ENCODE measurements at places on chromosomes 16 and 17.
A peak's percentile ranks its signal among the peaks of the same experiment; 100 is the strongest.

DNA sequence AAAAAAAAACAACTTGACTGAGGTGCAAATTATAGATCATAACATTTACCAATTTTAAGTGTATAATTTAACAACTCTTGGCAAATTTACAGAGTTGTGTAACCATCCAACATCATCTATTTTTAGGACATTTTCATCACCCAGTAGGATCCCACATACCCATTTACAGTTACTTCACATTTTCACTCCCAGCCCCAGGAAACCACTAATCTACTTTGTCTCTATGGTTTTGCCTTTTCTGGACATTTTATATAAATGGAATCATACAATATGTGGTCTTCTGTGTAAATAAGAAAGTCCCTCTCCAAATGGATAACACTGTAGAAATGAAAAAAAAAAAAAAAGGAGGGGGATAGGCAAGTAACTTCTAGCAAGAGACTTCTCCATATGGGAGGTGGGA, 26.1 kb upstream of the XYLT1 start:
- no peak for DNase-seq

DNA sequence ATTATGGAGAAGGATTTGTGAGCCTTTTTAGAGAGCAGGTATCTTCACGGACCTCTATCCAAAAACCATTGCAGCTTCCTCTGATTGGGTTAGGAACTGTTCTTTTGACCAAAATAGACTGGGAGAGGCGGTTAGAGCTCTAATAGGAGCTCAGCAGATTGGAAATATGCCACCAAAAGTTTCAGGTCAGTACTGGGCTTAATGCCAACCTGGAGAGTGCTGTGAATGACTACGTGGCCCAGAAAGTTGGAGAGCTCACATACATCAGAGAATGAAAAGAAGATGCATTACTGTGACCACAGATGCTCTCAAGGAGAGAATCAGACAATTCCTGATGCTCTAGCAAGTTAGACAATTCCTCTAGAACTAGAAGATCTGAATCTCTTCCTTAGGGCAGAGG, 86.5 kb downstream of the ABCA8 start:
- no peak for DNase-seq

DNA sequence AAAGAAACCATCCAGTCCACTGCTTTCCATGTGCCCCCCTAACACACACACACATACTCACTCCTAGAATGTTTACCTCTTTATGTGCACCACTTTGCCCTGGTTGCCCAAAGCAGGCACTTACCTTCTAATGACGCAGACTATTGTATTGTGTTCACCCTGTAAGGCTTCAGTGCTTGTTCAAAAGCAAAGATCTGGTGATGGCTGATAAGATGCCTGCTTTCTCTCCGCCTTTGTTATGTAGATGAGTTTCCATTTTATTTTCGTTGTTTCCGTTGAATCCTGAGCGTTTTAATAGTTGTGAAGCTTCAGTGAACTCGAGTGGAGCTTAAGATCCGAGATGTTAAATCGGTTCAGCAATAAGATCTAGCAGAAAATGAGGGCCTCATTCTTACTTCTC, 452.7 kb downstream of the TMEM114 start:
- no peak for DNase-seq

DNA sequence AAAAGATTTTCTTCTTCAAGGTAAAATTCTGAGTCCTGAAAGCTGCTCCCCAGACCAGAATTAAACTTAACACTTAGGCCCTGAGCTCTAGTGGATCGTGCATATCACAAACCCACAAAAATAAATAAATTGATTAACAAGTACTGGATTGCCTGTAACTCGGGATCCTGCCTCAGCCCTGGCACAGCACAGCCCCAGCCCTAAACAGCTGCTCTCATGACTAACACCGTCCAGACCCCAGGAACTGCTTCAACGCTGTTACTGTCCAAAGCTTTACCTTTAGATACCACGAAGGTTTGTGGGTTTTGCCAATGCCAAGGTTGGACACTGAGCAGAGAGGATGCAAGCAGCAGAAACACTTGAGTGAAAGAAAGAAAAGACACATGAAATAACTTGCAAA, 172.5 kb downstream of the COPRS start:
- no peak for DNase-seq

DNA sequence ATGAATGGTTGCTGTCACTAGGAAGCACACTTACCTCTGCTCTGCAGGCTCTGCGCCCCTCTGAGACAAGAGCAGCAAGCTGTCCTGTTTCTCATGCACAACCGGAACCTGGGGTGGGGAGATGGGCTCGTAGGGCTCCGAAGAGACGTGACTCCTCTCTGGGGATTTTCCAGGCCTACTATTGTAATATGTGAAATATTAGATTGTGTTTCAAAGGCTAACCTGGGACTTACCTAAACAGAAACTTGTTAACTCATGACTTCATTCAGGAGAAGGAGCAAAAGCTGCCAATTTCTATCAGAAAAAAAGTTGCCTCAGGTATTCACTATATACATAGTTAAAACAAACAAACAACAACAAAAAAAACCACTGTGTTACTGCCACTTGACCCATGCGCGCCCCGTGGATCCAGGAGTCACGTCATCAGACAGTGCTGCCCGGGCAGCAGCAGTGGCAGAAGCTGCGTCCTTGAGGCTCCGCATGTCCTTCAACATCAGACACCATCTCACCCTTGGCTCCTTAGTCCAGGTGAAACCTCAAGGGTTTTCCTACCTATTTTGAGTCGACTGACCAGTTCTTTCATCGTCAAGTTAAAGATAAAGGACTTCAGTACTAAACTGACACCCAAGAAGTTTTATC, 49.3 kb downstream of the TTC19 start:
- no peak for DNase-seq

DNA sequence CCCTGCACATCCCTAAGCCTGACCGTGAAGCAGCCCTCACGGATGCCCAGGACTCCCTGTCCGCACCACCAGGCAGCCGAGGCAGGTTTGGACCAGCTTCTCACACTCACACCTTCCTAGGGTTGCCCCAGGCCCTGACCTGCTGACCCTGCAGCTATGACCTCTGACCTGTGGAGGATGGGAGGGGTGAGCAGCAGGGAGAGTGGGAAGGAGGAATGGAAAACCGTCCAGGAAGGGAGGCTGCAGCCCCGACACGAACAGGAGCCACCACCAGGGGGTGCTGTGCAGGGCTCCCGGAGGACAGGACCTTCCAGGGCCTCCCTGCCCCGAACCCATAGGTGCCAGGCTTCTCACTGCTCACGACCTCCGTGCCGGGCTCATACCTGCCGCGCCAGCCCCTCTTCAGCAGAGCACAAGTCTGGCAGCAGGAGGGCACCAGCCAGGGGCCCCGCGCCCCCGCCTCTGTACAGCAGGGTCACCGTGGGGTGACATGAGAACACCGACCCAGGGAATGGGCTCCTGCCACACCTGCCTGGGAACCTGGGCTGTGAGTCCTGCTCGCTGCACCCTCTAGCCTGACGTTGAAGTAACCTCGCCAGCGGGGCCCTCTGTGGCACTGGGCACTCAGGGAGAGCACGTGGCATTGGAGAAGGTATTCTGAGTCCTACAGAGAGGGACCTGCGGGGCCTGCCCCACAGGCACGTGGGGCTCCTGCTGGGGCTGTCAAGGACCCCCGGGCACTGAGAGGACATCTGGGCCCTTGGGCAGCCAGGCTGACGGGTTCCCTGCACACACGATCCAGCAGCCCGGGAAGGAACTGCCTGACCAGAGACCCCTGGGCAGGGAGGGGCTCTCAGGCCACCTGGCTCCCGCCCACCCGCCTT, 37.6 kb downstream of the CTU2 start:
- peak; percentile 58 for DNase-seq

DNA sequence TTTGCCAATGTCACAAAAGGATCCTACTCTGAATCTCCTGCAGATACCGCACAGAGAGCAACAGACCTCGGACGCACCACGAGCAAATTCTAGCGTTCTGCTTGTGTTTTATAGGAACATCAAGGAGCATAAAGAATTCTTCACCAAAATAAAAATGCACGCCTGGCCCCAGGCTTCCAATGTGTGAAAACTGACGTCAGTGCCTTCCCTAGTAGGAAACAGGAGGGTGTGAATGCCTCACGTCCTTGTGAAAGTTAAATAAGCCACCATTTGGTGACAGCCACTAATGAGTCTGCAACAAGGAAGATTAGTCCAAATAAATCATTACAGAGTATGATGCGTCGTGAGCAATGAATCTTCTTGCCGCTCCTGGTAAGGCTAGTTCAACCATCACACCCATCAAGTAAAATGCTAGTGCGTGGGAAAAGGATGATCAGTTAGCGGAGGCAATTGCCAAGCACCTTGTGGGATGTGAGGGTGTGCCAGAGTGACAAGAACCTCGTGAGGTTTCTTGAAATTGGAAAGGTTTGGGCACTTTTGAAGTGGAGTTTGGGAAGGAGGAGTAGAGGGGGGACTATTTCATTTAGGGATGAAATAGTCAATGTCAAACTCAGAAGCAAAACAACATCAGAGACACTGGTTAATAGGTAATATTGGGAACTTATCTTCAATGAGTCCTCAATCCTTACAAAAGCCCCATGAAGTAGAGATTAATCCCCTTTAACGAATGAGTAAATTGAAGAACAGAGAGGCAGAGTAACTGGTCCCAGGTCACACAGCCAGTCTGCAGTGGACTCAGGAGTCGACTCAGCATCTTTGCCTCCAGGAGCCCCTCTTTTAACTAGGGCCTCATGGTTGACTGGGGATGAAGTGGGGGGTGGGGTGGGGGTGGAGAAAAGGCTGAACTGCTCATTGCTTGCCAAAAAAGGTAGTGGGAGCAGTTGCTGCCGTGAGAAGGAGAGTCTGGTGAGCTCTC, 238.8 kb downstream of the SLC39A11 start:
- no peak for DNase-seq

GRCh38 chr17:69874175-69874670, 200.8 kb upstream of the KCNJ16 start:
- no peak for DNase-seq

GRCh38 chr16:85301231-85301630, 189.0 kb upstream of the CIBAR2 start:
- no peak for DNase-seq

- DNase-seq, result no peak
Measured at GRCh38 chr17:56149266-56150036, 3.8 kb upstream of the ANKFN1 start.
